ENCODE measurements at places on chromosomes 2 and 18.
A peak's percentile ranks its signal among the peaks of the same experiment; 100 is the strongest.

GRCh38 chr18:8366656-8367055 lies 242.6 kb upstream of the RAB12 start:
- no peak for ATAC-seq

DNA sequence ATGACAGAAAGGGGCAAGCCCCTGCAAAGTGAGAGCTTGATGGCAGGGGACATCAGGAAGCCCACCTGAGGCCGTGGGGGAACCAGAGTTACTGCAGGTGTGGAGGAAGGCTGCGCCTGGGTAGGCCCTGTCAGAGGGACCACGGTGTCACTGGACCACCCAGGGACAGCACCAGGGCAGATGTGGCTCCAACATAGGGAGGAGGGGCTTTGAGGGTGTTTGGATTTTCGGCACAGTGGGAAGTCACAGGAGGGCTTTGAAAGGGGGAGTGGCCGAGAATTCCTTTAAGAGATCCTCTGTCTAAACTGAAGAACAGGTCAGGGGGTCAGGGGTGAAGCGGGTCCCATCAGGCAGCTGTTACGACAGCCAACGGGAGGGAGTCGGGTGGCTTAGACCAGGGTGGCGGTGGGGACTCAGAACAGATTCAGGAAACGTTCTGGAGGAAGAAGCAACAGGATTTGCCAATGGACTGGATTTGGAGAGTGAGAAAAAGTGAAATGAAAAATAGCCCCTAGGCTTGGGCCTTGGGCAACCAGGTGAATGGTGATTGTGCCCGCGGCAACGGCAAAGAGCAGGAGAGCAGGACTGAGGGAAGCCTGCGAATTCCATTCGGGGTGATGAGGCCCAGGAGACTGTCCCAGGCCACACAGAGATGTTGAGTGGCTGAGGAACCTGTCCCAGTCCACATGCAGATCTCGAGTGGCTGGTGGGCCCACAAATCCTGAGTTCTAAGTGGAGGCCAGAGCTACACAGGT lies 166.1 kb downstream of the LAMA1 start:
- no peak for ATAC-seq

- ATAC-seq: no peak
These were observed 35.6 kb downstream of the DAW1 start for GRCh38 chr2:227906991-227907390.

GRCh38 chr18:67670024-67670543 lies 153.6 kb upstream of the DSEL start:
- ATAC-seq: no peak

DNA sequence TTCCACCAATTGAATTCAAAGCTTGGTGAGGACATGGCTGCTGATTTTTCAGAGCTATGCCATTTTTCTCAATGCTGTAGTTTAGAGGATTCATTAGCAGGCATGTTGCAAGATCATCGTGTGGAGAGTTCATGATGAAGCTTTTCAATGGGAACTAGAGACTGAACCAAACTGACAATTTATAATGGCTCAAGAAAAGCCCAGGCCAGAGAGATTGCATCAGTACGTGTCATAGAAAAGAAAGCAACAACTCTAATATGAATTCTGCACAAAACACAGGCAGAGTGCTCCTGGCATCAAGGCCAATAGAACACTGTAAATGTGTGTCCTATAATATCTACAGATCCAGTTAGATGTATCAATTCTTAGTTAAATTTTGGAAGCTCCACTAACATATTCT lies 477.6 kb downstream of the LRP1B start:
- ATAC-seq: no peak

DNA sequence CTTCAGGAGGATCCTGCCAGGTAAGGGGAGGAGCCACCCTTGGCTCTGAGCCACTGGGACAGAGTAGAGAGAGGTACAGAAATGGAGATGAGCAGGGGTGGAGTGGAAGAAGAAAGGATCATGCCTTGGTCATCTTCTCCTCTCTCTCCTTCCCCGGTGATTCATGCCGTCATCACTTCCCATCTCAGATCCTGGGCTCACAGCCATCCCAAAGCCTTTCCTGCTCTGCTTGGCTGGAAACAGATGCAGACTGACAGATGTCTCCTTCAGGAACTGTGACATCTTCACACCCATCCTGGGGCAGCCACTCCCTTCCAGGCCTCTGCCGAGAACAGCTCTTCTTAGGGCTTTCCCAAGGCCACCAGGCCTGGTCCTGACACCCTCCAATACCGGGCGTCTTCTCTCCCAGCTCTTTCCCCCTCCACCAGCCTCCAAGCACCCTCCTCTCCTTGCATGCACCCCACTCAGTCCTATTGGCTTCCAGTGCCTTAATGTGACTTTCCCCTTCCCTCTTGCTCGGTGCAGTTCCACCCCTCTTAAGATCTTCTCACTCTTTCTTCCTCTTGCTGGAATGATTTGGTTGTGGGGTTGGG lies 58.3 kb upstream of the TNP1 start:
- ATAC-seq: no peak

- ATAC-seq: no peak
These were observed 146.7 kb downstream of the LTBP1 start for GRCh38 chr2:33093283-33093993.

DNA sequence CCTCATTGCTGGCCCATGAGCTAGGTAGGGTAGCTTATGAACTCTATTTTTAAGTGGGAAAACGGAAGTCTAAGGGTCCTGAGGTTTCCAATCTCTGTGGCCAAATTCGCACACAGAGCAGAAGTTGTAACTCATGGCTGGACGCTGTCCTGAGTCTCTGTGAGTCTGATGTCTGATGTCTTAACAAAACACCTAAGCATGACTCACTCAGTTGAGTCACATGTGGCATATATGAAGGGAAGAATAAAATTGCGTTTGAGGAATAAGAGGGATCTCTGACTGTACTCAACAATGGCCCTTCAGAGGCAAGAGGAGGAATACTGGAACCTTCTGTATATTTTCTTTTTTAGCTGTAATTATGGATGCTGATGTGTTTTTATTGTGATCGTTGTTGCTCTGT lies 569.7 kb downstream of the RIT2 start:
- ATAC-seq: no peak

GRCh38 chr2:47917276-47917961 lies 11.1 kb upstream of the FBXO11 start:
- ATAC-seq: no peak

GRCh38 chr2:139924070-139924469 lies 1143.9 kb upstream of the NXPH2 start:
- ATAC-seq: no peak

- ATAC-seq: no peak
These were observed 316.4 kb downstream of the AGAP1 start for GRCh38 chr2:235810252-235810651.

DNA sequence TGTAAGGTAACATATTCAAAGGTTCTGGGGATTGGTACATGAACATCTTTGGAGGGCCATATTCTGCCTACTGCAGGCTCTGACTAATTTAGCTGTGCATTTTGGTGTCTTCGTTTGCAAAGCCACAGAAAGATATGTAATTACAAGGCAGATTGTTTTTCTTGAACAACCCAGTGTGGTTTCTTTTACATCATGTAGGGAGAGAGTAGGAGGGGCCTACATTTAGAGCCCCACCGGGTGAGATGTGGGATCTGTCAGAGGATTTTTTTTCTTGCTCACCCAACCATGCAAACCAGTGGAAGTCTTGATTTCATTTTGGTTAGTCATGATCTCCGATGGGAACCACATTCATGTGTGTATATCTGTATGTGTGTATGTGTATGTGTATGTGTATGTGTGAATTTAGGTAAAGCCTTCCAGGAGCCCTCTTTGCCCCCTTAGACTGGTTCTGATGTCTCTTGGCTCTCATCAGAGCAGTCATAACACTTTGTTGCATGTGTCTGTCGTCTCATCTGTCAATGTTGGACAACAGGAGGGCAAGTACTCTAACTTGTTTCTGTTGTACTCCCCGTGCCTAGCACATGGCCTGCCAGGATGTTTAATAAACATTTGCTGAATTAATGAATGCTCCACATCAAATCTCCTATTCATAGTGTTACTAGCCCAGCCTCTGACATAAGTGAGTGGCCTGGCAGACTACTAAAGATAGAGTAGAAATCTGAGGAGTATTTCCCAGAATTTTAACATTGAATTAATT lies 239.9 kb downstream of the MTX2 start:
- peak; percentile 86 for ATAC-seq

DNA sequence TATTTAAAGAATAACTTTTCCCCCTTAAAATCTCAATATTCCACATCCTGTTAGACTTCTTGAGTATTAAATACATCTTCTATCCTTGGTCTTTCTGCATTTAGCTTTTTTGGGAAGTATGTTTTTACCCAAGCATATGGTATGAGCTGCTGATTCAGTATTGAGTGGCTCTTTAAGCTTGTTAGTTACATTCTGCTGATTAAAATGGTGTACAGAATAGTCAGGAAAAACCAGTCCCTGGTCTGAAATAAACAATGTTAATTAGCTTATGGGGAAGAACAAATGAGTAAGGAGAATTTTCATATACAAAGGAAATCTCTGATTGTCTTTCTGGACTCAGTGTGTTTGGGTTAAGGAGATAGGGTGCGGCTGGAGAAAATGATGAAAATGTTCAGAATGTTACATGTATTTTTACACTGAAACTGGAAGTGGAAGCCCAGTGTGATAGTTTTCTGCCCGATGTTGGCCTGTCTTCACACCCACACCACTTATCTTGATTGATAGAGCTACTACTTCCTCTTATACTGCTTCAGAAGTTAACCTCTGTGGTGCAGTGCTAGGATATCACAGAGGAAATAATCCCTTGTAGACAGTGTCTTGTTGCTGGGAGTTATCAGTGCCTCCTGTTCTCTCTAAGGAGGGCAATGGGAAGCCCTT lies 84.0 kb downstream of the MSH2 start:
- no peak for ATAC-seq

DNA sequence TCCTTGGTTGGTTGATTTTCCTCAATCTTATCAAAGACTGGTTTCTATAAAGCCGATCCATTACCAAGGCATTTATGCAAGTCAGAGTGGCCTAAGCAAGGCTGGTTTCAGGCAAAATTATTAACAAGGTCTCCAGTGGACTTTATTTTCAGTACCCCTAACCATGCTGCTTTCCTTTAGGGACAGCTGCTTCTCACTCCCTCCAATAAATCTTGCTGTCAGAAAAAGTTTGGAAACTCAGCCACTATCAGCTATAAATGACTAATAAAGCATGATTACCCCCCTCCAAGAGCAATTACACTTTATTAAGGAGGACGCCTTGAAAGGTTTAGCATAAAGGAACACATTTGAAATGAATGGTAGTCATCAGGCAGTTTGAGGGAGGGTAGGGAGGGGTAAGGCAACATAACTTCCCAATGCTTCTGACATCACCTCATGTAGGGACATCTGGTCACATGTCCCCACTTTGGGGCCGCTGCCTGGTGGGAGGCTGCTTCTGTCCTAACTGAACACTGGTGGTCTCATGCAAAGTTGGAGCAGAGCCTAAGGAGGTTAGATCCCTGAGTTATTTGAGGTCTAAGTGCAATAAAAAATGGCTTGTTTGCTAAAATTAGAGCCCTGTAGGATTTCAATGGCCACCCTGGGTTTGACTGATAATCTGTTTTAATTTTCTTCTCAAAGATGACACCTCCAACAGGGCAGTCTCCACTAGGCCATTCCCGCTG lies 58.0 kb upstream of the TMEM178A start:
- no peak for ATAC-seq

DNA sequence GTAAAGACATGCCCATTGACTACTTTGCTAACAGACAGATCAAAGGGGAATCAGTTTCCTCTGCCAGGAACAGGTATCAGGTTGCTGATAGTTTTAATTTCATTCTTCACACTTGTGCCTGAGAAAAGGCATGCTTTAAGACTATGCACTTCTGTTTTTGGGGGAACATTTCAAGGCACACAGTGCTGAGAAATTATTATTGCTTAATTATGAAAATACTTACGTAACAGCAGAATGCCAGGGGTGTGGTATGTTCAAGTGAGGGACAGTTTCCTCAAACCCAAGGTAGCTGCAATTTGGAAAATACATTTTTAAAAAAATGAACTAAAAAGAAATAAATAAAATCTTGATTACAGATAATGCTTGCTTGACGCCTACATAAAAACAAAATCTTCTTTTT lies 1746.1 kb upstream of the PIK3C3 start:
- ATAC-seq: no peak

GRCh38 chr2:232634206-232635150 lies 1.1 kb downstream of the EFHD1 start:
- ATAC-seq: no peak

- no peak for ATAC-seq
These were observed 558 bp upstream of the CEP192 start for GRCh38 chr18:12990641-12990966.

GRCh38 chr2:122980671-122981070 lies 1044.4 kb upstream of the CNTNAP5 start:
- no peak for ATAC-seq

DNA sequence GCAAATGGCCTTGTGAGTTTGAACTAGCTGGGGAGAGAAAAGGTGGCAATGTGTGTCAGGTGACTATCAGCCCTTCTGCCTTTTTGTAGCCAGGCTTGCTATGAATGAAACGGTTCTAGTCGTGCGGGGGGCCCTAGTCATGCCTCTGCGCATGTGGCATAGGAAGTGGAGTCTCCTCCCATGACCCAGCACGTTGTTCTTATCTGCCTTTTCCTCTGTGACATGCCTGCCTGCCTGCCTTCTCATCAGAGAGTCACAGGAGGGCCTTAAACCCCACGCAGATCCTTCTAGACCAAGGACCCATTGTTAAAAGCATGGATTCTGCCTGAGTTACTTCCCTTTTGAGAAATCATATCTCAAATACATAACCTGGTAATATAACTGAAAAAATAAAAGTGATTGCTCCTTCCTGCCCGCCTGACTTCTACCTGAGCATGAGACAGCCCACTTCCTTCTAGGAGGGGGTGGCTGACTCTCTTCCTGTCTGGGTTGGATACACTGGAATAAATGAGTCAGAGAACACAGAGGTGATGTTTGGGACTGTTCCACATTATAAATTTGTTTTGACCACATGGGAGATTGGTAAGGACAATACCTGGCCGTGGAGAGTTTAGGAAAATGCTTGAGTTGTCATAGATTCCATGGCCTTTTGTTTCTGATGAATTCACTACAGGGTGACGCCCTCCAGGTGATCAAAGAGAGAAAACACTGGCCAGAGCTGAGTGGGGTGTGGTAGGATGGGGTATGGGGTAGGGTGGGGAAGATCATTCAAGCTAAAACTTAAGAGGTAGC lies 49.8 kb downstream of the FBLN7 start:
- peak; percentile 84 for ATAC-seq

- no peak for ATAC-seq
These were observed 52.6 kb downstream of the CXCR4 start for GRCh38 chr2:136065384-136065783.

GRCh38 chr18:43735570-43735969 lies 458.3 kb upstream of the SYT4 start:
- ATAC-seq: no peak

DNA sequence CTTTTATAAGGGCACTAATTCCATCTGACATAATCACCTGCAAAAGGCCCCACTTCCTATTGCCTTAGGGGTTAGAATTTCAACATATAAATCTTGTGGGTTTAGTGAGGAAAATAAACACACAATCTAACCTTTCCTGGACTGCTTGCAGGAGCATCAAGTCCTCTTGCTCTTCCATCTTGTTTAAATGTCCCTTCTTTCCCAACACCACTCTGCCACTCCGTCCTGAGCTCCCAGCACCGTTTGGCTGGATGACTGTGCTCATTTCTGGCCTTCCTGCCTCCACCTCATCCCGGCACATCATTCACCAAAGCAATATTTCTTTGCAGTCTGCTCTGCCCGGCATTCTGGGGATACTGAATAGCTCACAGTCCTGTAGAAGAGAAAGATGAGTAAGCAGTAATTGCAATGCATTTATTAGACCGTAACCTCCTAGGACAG lies 247.8 kb downstream of the BCL2 start:
- ATAC-seq: no peak

Measured in activated T-helper 17 cell treated with anti-CD3 and anti-CD28 coated beads, Interleukin-2, amount 50 U/mL, for 72 hours (primary cell).